ENCODE measurements at places on chromosomes 6 and 20.

- DNase-seq, result no peak
- no peak overlapping the region for H3K27ac ChIP-seq
- H3K4me1 ChIP-seq, result no peaks in the 10 kb centered on the region
- peaks cover 5% of the 10 kb centered on the region for H3K27me3 ChIP-seq
Observed at GRCh38 chr6:41170547-41171160, 7.7 kb upstream of the TREM2 start.

DNA sequence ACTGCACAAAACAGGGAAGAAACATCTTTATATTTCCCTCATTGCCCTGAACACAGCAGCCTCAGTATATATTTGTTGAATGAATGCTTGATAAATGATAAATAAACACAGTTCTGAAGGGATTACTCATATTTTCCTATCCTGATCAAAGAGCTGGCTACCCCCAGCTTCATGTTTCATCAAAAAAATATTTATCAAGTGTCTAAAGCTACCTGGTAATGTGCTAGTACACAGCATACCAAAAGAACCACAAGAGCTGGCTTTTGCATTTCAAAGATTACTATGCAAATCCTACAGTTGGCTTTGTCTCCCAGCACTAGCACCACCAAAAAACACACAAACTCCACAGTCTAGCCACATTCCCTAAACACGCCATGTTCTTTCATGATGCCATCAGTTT, 130.0 kb downstream of the BTBD9 start:
- H3K27ac ChIP-seq, result no peak overlapping the region
- no peaks in the 10 kb centered on the region for H3K36me3 ChIP-seq
- no peak overlapping the region for H3K4me3 ChIP-seq
- H3K4me1 ChIP-seq, result peaks cover 10% of the 10 kb centered on the region
- no peaks in the 10 kb centered on the region for H3K27me3 ChIP-seq
- no peak for DNase-seq

- no peak overlapping the region for H3K27ac ChIP-seq
- H3K36me3 ChIP-seq, result no peaks in the 10 kb centered on the region
- no peaks in the 10 kb centered on the region for H3K4me1 ChIP-seq
- H3K4me3 ChIP-seq, result no peak overlapping the region
- DNase-seq, result no peak
Observed at GRCh38 chr6:130296854-130297253, 69.0 kb upstream of the TMEM200A start.

GRCh38 chr6:25682324-25682723, 30.3 kb downstream of the SCGN start:
- peak; percentile 16 for DNase-seq
- no peak overlapping the region for H3K4me3 ChIP-seq
- no peaks in the 10 kb centered on the region for H3K36me3 ChIP-seq

- H3K4me3 ChIP-seq, result no peak overlapping the region
- peak overlapping the region; percentile 54 for H3K27ac ChIP-seq
Observed at GRCh38 chr6:165231581-165232561, 77.5 kb downstream of the C6orf118 start.

GRCh38 chr20:57577679-57578475, 17.0 kb downstream of the PCK1 start:
- peaks cover 44% of the 10 kb centered on the region for H3K27me3 ChIP-seq
- no peak overlapping the region for H3K4me3 ChIP-seq
- peaks cover 16% of the 10 kb centered on the region for H3K4me1 ChIP-seq
- H3K36me3 ChIP-seq, result no peaks in the 10 kb centered on the region
- no peak for DNase-seq
- H3K27ac ChIP-seq, result no peak overlapping the region

- no peak overlapping the region for H3K4me3 ChIP-seq
- no peaks in the 10 kb centered on the region for H3K36me3 ChIP-seq
- no peak overlapping the region for H3K27ac ChIP-seq
- peaks cover 5% of the 10 kb centered on the region for H3K27me3 ChIP-seq
- peak; percentile 20 for DNase-seq
Observed at GRCh38 chr20:20009784-20010253, 7.3 kb upstream of the NAA20 start.

DNA sequence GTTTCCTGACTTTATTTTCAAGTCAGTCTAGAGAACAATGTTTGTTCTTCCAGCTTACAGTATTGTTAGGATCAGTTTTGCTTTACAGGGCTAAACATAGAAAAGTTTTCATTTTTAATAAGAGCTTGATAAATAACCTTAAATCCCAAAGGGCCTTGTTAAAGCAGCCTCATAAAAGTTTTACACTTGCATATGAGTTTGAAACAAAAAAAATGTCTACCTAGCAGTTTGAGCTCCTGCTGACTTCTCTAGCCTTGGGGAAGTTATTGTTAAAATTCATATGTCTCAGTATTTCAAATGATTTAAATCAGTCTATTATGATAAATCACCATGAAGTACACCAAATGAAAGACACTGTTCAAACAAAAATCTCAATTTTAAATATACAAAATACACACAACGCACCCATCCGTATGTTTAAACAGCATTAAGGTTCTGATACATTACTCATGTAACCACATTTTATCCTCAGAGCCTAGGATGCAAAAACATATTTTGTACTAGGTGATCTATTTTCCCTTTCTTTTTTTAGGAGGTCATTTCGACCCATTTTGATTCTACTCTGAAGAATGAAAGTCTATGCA, 87.2 kb downstream of the UBE3D start:
- DNase-seq, result no peak
- no peaks in the 10 kb centered on the region for H3K4me1 ChIP-seq
- no peak overlapping the region for H3K27ac ChIP-seq
- no peak overlapping the region for H3K4me3 ChIP-seq

- no peaks in the 10 kb centered on the region for H3K4me1 ChIP-seq
- DNase-seq, result no peak
- no peak overlapping the region for H3K4me3 ChIP-seq
Observed at GRCh38 chr6:20137837-20138236, 74.4 kb downstream of the MBOAT1 start.

- peaks cover 35% of the 10 kb centered on the region for H3K4me1 ChIP-seq
- no peak overlapping the region for H3K27ac ChIP-seq
- no peaks in the 10 kb centered on the region for H3K27me3 ChIP-seq
Observed at GRCh38 chr20:37354210-37355195, 8.6 kb downstream of the SRC start.

DNA sequence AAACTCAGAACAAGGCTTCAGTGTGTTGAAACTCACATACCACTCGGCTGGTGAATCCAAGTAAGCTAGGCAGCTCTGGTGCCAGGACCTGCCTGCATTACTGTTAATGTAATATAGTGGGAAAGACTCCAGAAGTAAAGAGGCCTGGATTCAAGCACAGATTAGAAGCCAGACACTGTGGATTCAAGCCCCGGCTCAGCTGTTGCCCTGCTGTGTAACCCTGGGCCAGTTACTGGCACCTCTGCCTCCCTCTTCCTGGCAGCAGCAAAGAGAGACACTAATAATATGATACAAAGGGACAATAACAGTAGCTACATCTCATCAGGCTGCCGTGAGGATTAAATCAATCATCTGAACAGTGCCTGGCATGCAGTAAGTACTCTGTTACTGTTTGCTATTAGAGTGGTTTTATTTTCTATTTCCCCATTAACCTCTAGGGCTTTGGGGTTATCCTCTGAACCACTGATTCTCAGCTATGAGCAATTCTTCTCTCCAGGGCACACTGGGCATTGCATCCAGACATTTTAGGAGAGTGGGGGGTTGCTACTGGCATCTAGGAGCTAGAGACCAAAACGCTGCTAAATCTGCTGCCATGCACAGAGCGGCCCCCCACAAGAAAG, 92.9 kb downstream of the ZMYND8 start:
- peaks cover 38% of the 10 kb centered on the region for H3K36me3 ChIP-seq
- DNase-seq, result peak; percentile 82
- H3K4me3 ChIP-seq, result no peak overlapping the region
- H3K27me3 ChIP-seq, result no peaks in the 10 kb centered on the region
- H3K27ac ChIP-seq, result peak overlapping the region; percentile 51

DNA sequence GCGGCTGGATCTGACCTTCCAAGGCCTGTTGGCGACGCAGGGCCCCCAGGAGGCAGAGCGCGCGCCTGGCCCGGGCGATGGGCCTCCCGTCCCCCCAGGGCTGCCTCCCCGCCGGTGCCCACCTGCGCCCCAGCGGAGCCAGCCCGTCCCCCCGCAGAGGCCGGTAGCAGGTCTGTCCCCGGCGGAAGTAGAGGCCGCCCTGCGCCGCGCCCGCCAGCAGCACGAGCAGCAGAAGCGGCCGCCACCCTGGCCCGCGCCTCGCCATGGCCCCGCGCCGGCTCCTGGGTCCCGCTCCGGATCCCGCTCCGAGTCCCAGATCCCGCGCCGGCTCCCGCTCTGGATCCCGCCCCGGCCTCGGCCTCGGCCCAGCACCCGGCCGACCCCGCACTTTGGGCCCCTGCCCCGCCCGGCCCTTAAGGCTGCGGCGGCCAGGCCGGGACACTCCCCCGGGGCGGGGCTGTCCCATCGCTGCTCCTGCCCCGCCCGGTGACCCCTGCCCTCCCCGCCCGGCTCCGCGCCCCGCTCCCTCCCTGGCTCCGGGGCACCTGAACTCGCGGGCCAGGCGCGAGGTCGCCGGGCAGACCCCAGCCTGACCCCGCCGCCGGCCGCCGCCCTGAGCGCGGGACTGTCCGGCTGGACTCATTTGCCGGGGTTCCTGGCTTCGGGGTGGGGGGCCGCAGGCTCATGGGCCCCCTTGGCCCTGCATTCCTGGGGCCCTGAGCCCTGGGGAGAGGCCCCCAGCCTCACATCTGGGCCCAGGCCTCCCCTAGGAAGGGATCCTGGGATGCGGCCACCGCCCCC, at the start of gene CTSZ:
TSS of gene CTSZ (minus strand) at position 391 of the 801 bp plus-strand sequence. CDS start at position 265, 126 bp downstream.
- peaks cover 47% of the 10 kb centered on the region for H3K4me1 ChIP-seq
- H3K4me3 ChIP-seq, result peak within 1 kb of the TSS; percentile 66
- peak; percentile 78 for DNase-seq
- H3K36me3 ChIP-seq, result peaks cover 16% of the 10 kb centered on the region
- peak within 1 kb of the TSS; percentile 71 for H3K27ac ChIP-seq

- H3K4me1 ChIP-seq, result peaks cover 3% of the 10 kb centered on the region
- H3K27me3 ChIP-seq, result no peaks in the 10 kb centered on the region
- peaks cover 5% of the 10 kb centered on the region for H3K36me3 ChIP-seq
Observed at GRCh38 chr6:107868867-107869611, 44.9 kb upstream of the SCML4 start.

DNA sequence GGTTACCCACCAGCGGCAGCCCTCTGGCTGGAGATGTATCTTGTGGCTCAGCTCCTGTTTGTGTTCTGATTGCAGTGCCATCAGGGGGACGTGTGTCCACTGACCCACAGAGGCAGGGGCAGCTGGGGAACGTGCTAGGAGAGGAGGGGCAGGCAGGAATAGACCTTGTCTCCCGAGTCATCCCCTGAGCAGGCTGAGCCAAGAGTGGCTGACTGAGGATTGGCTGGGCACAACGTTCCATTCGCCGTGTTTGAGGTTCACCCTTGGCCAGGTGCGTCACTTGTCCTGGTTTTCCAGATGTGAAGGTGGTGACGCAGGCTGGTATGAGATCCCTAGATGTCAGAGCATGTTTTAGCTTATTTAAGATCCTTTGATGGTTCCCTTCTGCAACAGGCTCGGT, 57.7 kb downstream of the ADNP start:
- no peak overlapping the region for H3K4me3 ChIP-seq
- no peak for DNase-seq
- no peak overlapping the region for H3K27ac ChIP-seq
- peaks cover 8% of the 10 kb centered on the region for H3K36me3 ChIP-seq
- no peaks in the 10 kb centered on the region for H3K27me3 ChIP-seq

GRCh38 chr6:16623731-16624130, 137.5 kb downstream of the ATXN1 start:
- no peak overlapping the region for H3K27ac ChIP-seq
- H3K36me3 ChIP-seq, result no peaks in the 10 kb centered on the region
- H3K4me1 ChIP-seq, result no peaks in the 10 kb centered on the region
- H3K27me3 ChIP-seq, result no peaks in the 10 kb centered on the region

DNA sequence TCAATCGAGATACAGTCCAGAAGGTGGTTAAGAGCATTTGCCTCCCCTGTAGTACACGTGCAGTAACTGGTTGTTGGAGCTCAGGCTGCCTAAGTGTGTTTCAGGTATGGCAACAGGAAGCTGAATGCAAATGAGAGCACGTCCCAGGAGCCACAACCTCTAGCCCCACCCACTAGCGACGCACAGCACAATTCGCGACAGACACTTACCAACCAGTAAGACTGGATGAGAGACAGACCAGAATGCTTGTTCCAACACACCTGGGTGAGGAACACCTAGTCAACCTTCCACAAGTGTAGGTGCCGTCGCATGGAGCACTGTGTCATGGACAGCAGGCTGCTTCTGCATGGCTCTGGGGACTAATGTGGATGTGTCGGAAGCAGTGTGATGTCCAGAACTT, 7.2 kb upstream of the SERPINB1 start:
- H3K4me3 ChIP-seq, result no peak overlapping the region
- H3K27ac ChIP-seq, result no peak overlapping the region
- H3K36me3 ChIP-seq, result no peaks in the 10 kb centered on the region
- H3K27me3 ChIP-seq, result no peaks in the 10 kb centered on the region
- no peak for DNase-seq
- H3K4me1 ChIP-seq, result peaks cover 12% of the 10 kb centered on the region

DNA sequence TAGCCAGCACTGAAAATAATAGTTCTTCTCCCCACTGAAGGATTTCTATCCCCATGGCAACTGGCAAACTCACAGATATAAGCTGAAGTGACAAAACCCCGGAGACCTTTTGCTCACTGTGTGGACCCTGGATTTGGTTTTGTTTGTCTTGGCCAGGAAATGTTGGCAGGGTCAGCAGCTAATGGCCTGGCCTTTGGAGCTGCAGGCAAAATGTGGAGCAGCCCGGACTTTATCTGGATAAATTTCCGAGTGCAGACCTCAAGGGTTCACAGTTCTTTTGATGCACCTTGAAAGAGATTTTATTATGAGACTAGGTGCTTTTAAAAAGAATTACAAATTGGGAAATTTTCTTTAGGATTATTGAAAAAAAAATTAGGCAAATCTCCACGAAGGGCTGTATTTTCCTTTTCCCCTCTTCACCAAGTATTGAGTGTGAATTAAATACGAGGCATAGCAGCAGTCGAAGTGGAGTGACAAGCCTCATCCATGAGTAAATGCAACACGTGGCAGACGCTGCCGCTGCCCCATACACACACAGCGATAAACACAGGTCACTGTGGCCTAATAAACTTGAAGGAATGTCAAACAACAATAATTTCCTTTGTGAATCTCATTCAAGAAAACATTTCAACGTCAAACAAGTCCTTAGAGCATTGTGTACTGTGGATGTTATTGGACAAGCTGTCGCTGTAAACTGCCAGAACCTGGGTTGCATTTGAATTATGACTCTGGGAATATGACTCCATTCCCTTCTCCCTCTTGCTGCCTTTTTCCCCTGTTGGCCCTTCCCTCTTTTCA, 35.1 kb upstream of the CCN6 start:
- no peak overlapping the region for H3K4me3 ChIP-seq
- peak overlapping the region; percentile 63 for H3K27ac ChIP-seq
- peak; percentile 94 for DNase-seq
- H3K36me3 ChIP-seq, result no peaks in the 10 kb centered on the region

- H3K36me3 ChIP-seq, result peaks cover 32% of the 10 kb centered on the region
- peak overlapping the region; percentile 90 for H3K27ac ChIP-seq
- H3K4me1 ChIP-seq, result peaks cover 13% of the 10 kb centered on the region
- H3K4me3 ChIP-seq, result peak overlapping the region; percentile 96
- DNase-seq, result peak; percentile 54
Observed at GRCh38 chr6:159788753-159789376, 537 bp downstream of the TCP1 start.
